ENCODE measurements at places on chromosomes 12 and 14.

DNA sequence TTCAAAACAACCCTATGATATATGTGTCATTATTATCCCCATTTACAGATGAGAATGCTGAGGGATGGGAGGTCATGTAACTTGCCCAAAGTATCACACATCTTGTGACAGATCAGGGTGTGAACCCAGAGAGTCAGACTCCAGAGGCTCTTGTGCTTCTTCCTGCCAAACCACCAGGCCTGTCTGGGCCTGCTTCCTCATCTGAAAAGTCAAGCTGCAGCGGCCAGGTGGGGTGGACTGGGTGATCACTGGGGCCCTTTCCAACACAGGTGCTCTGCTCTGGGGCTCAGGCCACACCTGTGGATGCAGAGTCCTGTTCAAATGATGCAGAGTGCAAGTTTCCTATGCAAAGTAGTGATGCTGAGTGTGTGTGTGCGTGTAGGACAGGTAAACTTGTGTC, 26.7 kb downstream of the TSPAN11 start:
- DNase-seq, result no peak

DNA sequence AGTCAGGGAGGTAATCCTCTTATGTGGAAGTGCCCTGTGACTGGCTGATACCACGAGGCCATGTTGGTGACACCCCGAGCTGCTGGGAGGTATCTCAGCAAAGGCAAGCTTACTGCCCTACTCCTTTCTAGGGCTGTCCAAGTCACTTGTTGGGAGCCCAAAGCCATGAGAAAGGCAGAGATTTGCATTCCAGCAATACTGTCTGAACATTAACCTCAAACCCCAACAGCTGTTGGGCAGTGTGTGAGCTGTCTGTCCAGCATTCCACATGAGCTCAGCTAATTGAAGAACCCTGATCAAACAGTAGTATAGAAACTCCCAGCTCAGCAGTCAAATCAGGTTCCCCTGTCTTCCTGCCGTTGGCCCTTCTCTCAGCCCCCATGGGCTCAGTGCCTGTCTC, 9.2 kb downstream of the ABHD4 start:
- DNase-seq, result no peak

DNA sequence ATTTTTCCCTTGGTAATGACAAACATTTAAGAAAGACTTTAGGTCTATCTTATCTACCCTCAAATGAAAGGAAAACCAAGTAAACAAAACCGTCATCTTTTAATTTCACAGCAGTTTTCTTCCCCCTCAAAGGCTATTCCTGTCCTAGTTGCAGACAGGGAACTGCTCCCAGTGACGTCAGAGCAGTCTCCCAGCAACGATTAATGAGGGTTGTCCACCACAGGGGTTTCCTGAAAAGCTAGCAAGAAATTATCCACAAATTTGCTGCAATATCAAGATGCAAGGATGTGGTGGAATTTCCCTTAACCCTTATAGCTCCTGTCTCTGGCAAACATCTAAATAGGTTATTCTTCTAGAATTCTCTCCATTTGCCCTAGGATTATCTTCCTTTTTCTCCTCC, 89.1 kb upstream of the STAC3 start:
- DNase-seq, result no peak

DNA sequence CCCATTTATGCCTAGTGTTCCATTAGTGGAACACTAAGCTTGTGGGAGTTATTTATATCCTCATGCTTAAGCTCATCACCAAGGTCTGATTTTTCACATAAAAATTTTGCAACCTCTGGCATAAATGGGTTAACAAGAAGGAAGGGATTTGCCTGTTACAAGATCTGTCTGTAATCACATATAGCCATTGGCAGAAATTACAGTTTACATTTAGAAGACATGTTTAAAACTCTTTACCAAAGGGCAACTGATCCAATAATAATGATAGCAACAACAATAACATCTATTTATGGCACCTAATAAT, 422.9 kb downstream of the ZFP36L1 start:
- DNase-seq, result no peak

- DNase-seq, result no peak
Measured at GRCh38 chr14:24690492-24690891, 56.5 kb upstream of the GZMB start.

DNA sequence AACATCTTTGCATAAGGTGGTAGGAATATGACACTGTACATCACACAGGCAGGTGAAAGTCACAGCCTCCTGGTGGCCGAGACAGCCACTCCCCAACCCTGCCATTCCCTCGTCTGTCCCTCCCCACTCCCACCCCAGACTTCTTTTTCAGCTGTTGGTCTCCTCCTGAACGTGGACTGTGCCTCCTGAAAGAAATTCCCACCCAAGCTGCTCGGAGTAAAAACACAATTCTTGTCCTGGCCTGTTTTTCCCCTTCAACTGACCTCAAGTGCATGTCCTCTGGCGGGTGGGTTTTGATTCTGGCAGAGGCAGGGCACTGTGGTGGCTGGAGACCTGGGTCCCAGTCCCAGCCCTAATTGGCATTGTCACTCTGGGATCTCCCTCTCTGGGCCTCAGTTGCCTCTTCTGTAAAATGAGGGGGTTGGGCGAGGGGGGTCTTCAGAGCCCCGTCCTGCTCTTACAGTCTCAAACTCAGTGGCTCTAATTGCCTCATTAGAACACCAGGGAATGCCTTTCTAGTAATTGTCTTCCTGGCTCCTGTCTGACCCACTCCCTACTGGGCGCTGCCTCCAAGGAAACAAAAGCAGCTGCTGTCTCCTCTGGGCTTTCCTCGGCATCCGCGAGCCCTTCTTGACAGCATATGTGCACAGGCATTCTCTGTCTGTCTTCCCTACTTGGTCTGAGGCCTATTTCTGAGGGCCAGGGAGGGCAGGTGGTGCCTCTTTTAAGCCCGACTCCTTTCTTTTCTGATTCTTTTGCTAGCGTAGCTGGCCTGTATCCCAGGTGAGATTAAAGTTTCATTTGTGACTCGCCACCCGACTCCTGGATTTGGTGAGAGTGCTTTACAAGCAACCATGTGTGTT, 186.6 kb upstream of the RMST start:
- DNase-seq, result no peak

- no peak for DNase-seq
Measured at GRCh38 chr12:109613649-109614455, 40.3 kb downstream of the MVK start.

DNA sequence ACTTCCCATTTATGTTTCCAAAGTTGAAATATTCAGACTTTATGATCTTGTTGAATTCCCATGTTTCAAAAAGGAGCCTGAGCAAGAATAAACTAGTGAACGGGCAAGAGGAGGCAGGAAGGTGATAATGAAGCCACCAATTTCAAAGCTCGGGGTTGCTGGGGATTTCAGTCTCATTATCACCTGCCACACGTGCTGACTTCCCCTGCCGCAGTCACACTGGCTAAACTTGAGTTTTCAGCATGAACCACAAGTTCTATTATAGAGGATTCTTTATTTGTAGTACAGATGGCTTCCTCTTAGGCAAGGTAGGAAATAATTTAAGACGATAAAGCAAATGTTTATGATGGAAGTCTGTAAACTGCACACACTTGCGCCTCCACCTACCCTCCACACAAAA, 18.1 kb upstream of the DIABLO start:
- no peak for DNase-seq

DNA sequence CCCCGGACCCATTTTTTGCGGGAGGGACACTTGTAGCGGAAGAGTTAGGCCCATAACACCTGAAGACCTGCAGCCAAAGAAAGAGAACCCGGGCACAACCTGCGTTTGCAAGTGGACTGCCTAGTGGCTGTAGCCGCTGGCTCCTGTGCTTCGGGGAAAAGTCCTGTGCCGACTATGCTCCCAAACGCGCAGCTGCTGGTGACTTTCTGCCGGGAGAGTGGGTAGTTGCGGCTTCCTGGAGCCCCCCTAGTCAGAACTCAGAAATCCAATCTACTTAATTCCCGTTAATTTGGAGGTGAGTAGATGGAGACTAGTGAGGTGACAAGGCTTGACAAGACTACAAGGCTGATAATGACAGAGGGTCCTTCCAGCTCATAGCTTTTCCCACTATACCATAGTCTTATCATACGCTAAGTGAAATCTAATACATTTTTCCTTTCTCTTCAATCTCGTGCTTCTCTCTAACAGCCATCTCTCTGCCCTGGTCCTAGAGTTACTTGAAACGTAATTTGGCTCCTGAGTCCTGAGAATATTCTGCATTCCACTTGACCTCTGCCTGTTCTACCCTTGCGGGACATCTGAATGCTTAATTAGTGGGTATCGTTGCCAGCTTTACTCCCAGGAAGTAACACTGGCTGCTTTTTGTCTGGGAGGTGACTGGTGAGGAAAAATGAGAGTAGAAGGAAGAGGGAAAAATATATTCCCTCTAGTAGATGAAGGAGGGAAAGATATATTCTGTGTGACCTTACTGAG, 556 bp downstream of the MTHFD1 start:
- DNase-seq, result no peak

- DNase-seq, result no peak
Measured at GRCh38 chr12:32390572-32391219, 8.7 kb upstream of the FGD4 start.

- no peak for DNase-seq
Measured at GRCh38 chr12:64608901-64609535, 1.3 kb upstream of the RASSF3 start.

- no peak for DNase-seq
Measured at GRCh38 chr12:24044941-24045703, 95.7 kb upstream of the SOX5 start.

GRCh38 chr14:104559804-104560585, 19.6 kb upstream of the C14orf180 start:
- no peak for DNase-seq

- no peak for DNase-seq
Measured at GRCh38 chr12:130137040-130138018, 24.9 kb upstream of the FZD10 start.

DNA sequence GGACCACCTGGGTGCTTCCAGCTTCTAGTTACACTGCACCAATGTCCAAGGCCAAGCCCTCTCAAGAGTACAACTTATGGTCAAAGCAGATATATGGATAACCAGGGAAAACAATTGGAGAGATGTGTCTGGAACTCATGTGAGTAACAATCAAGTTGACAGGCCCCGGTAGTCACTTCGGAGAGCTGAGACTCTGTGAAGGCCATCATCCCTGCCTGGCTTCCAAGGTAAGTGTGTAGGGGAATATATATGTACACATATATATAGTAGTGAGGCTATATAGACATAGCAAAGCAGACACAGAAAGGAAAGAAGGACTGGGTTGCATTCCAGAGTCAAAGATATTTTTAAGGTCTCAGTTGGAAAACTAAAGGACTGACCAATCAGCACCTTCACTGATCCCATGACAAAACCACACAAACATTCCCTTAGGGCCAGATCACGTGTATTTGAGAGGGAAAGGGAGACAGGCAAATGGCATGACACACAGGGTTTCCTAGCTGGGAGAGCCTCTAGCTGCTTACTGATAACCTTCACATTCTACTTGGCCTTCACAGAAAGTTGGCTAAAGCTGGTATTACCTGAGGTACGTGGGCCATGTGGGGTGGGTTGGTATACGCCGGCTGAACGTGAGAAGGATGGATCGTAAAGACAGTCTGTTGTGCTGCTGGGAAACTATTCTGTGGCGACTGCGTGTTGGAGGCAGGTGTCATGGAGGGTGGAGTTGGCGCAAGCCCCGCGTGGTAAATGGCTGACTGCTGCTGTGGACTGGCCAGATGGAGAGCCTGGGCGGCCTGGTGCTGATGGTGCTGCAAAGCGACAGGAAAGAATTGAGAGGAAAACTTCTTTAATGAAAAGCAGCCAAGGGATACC, 50.0 kb downstream of the SH2B3 start:
- DNase-seq, result no peak

- DNase-seq, result no peak
Measured at GRCh38 chr14:35333797-35334743, 41.9 kb downstream of the PSMA6 start.

- DNase-seq, result no peak
Measured at GRCh38 chr12:101256266-101256665, 23.6 kb upstream of the UTP20 start.

- DNase-seq, result no peak
Measured at GRCh38 chr14:68995731-68996130, 16.6 kb upstream of the ACTN1 start.

- no peak for DNase-seq
Measured at GRCh38 chr12:81077686-81078441, at the start of gene ACSS3. Gene ACSS3 (plus strand): TSS chr12:81078079. CDS start chr12:81078121, 42 bp downstream.

DNA sequence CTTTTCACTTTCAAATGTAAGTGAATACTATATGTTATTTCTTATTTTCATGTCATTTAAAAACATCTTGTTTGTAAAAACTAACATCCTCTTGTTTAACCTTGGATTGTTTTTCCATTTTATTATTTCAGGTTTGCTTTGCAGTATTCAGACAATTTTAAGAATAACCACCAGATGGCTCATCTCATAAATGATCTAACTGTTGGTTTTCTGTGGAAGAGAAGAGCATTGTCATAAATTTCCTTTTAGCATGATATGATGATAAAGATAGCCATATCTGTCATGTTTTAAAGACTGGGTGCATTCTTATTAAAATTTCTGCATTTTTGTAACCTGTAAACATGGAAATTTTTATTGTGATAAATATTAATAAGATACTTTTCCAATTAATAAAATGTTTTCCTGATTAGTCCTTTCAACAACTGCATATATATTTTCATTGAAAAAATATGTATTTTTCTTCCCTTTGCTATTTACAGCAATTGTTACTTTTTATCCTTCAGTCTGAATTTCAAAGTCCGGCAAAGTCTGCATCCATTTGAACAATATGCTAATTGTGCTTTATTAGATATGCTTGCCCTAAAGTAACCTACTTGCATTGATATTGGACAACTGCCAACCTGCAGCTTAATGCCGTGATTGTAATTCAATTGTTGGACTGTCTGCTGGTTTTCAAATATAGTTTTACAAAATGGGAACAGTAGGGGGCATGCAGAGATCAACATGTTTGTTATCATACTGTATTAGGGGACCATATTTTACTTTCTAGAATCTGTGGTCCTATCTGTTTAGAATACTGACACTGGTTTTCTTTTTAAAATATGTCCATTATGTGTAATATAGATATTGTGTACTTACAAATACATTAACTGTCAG, 163.4 kb downstream of the GARIN6 start:
- no peak for DNase-seq

DNA sequence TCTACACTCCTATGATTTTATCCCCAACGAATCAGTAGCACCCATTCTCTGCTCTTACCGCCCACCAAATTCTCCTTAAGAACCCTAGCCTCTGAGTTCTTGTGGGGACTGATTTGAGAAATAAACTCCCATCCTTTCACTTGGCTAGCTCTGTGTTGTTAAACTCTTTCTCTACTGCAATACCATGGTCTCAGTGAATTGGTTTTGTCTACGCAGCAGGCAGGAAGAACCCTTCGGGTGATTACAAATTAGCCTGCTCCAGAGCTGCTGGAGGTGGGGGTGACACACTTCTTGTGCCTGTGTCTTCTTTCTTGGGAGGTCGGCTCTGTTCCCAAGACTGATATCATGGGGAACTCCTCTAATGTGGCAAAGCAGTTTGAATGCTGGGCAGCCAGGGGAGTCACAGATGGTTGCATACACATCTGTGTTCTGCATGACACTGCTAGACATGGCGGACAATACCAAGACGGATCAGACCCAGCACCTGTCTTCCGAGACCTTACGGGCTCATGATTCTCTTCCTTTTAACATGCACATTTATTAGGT, 1.6 kb upstream of the C1S start:
- no peak for DNase-seq

All from activated naive CD8-positive, alpha-beta T cell treated with anti-CD3 and anti-CD28 coated beads, Interleukin-2, amount 50 U/mL, for 16 hours (primary cell).